ENCODE measurements at places on chromosomes 1 and 21.

DNA sequence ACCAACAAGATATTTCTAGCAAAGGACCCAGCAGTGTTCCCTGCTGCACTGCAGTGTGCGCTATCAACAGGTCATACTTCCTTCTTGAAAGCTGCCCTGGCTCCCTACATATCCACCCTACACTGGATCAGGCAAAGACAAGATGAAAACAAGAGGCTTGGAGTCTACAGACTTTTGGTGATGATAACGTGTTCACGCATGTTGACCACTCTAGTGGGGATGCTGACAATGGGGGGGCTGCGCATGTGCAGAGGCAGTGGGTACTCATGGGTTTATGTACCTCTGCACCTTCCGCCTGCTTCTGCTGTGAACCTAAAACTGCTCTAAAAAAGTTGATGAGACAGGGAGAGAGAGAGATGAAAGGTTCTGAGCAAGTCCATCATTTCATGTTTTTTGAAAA is 5.5 kb downstream of the ENO1 start:
- DNase-seq: no peak

DNA sequence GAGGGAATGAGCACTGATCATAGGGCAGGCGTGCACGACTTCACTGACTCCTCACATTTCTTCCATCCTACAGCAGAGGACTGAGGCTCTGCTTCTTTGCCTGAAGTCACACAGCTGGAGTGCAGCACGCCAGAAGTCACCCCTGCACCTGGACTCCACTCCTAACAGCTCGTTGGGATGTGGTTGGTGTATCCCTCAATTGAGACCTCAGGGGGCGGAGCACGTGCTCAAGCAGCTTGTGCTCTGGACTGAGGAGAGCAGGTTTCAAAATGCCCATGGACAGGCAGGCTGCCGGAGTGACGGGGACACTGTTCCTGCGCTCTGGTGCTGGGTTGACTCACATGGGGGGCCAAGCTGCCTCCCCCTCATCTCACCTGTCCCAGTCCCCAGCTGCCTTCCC is 13.9 kb downstream of the CHIT1 start:
- DNase-seq: no peak

DNA sequence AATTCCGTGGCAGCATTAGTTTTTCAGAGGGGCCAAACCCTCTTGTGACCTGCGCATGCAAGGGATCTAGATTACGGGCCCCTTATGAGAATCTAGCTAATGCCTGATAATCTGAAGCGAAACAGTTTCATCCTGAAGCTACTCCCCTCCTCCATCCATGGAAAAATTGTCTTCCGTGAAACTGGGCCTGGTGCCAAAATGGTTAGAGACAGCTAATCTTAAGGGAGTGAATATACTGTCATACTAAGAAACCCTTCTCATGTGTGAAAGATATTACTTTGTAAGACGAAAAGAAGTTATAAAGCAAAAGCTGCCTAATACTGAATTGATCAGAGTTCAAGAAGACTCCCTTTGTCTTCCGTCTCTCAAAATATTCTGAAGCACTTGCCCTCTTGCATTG is 166.3 kb downstream of the DUSP10 start:
- DNase-seq: peak; percentile 19

DNA sequence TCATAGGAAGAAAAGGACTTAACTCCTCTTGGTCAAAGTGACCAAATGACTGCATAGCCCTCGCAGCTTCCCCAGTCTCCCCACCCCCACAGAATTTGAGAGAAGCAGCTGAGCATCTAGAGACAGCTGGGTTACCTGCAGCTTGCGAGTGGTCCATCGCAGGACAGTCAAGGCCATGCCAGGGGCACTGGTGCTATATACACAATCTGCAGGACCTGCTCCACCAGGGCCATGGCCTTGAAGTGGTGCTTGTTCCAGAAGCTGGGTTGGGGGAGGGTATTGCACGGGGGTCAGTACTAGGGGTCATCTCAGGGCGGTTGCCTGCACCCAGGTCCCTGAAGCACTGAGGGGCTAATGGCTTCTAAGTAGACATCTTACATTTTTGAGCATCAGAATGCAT is 10.4 kb downstream of the MRTO4 start:
- DNase-seq: no peak

GRCh38 chr1:214581785-214582184 is 21.2 kb upstream of the CENPF start:
- DNase-seq: peak; percentile 90

- DNase-seq: no peak
These were observed 71.5 kb downstream of the USP24 start for GRCh38 chr1:55143684-55144083.

GRCh38 chr1:32239790-32240139 is 7.3 kb upstream of the FAM167B start:
- no peak for DNase-seq

GRCh38 chr1:56713112-56713511 is 68.0 kb downstream of the PRKAA2 start:
- DNase-seq: no peak

DNA sequence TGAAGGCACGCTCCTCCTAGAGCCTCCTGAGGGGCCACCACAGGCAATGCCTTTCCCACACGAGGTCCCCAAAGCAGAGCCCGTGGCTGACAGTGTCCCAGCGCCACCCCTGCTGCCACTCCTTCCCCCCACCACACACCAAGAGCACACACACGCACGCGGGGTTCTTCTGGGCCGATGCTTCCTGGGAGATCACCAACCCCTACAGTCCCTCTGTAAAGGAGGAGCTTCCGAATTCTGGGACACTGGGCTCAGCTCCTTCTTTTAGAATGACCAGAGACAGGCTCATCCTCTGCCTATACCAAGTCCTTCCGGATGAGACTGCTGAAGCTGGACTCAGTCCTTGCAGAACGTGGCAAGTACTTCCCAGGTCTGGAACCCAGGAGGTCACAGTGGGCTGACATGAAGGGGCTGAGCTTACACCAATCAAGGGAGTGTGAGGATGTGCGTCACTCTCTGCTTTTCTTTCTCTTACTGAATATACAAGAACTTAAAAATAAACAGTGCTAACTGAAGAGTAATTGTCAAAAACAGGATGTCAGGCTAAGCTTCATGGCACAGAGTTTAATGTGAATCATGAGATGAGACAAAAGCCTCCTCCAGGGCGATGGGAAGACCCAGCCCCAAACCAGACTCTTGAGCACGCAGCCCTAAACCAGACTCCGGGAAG is 12.7 kb downstream of the SSU72 start:
- DNase-seq: no peak

DNA sequence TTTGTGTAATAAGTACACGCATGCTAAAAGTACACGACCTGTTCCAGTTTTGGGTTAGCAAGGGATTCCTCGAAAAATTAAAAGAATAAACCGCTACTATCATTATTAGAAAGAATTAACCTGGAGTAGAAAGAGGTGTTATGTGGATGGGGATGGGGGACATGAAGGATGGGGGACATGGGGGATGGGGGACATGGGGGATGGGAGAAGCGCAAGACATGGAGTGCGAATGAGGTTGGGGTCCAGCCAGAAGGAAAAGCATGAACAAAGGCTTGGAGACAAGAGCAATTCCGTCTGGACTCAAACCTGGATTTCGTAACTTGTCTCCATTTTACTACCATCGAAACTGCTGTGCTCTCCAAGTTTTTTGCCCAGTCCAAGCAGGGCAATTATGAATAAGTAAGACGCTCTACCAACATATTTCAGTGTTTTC is 591 bp upstream of the KDM1A start:
- DNase-seq: no peak

DNA sequence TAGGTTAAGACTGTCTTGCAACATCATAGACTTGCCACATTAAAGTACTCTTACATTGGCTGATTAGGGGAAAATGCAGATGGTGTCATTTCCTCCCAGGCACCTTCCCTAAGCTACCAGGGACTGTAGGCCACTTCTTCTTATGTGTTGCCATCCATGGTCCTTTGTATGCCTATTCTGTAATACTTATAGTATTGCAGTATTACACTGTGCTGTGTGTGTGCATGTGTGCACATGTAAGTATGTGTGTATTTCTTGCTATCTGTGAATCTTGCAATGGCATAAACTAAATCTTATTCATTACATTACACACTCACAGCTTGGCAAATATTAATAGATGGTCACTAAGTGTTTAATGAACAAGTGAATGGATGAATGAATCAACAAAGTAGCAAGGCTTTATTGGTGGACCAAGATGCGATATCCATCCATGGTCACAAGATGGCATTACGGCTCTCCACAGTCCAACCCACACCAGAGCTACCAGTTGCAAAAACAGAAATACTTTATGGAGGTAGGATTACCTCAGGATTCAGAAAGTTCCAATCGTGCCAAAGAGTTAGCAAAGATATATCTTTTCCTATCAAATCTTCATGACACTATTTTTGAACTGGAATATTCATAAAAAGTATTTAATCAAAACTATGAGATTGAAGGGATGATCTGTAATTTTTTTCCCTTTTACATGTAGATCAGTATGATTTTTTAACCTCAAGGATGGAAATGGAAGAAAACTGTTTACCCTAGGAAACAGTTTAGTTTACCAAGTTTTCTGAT is 160.2 kb downstream of the DENND1B start:
- DNase-seq: peak; percentile 30

GRCh38 chr21:35059742-35060141 is 10.6 kb upstream of the RUNX1 start:
- DNase-seq: peak; percentile 70

GRCh38 chr1:184753608-184754475 is 816 bp downstream of the EDEM3 start:
- DNase-seq: peak; percentile 25

DNA sequence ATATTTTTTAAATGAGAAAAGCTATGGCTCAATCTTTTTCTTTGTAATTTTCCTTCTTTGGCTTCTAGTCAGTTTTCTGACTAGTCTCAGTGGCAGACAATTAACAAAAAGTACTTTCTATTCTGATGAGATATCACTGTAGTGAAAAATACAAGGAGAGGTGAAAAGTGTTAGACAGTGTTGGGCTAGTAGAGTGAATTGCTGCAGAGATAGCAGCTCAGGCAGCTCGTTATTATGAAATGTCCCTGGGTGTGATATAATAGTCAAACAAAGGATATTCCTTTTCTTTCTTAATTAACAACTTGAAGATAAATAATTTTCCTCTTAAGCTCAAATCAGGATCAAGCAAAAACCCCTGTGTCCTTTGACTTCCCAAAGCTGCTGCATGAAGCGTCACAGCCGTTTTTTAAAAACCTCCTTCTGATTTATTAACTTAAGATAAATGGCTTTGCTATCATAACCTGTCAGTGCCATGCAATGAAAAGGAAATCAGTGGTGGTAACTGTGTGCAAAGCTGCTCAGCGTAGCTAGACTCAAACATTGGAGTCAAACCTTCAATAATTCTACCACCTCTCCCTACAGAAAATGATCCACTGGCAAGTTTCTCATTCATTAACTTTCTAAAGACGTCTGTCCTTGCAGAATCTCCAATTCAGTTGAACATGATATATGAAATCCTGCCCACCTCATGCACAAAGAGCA is 646.6 kb upstream of the PTBP2 start:
- no peak for DNase-seq

GRCh38 chr1:31418626-31419323 is 5.8 kb downstream of the SERINC2 start:
- peak; percentile 38 for DNase-seq

GRCh38 chr1:53575141-53575954 is 116.1 kb downstream of the DMRTB1 start:
- no peak for DNase-seq

DNA sequence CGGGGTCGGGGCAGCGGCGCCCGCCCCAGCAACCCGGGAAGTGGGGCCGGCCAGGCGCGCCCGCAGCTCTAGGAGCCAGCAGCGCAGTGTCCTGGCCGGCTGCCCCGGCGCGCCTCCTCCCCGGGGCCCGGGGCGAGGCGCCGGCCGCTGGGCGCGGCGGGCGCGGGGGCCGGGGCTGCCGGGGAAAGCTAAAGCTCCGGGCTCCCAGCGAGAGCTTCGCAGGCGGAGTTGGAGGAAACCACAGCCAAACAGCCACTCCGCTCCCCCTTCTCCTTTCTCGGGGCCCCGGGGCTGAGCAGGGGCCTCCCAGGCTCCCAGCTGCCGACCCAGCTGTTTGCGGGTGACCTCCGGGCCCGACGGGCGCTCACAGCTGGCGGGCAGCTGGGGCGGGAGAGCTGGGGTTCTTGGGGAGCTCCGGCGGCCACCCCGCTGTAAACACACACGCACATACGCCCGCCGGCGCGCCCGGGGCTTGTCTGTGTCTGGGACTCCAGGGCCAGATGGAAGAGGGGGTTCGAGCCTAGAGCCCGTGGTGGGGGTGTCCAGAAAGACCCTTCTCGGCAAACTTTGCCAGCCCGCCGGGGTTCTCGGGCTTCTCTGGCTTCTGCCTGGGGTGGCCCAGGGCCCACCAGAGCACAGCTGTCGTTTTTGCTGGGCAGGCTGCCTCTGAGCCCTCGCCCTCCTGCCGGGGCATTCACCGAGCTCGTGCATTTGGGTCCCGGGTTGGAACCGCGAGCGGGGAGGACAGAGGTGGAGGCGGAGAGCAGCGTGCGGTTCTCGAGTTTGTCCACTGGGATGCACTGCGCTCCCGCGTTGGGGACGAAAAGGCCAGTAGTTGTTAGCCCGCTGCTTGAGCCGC is 1.5 kb downstream of the AJAP1 start:
- peak; percentile 81 for DNase-seq

GRCh38 chr1:215018555-215018954 is 64.0 kb upstream of the KCNK2 start:
- DNase-seq: no peak

- no peak for DNase-seq
These were observed 648.0 kb upstream of the PLXNA2 start for GRCh38 chr1:208892147-208892546.

DNA sequence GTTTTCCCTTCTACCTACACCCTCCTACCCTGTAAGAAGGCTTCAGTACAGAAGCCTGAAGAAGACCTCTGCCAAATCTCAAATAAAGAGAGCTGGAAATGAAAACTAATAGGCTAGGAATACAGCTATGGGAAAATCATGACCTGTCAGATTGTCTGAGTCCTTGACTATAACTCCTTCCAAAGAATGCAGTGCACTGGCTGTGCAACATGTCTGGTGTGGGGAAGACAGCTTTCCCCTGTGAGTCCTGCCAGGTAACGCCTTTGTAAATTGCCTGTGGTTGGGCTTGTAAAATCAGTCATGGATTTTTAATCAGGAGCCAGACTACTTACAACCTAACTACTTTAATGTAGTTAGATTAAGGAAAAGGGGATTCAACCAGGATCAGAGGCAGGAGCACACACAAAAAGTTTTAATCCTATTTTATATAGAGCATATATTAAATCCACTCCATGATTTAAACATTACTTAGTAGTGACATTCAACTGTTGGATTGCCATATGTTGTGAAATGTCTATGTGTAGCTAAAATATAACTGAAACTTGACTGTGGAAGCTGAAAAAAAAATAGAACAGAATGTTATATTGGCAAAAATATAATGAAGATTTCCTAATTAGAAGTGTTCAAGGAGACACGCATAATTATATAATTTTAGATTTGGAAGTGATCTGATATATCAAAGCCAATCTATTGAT is 1667.8 kb downstream of the KCNT2 start:
- no peak for DNase-seq

DNA sequence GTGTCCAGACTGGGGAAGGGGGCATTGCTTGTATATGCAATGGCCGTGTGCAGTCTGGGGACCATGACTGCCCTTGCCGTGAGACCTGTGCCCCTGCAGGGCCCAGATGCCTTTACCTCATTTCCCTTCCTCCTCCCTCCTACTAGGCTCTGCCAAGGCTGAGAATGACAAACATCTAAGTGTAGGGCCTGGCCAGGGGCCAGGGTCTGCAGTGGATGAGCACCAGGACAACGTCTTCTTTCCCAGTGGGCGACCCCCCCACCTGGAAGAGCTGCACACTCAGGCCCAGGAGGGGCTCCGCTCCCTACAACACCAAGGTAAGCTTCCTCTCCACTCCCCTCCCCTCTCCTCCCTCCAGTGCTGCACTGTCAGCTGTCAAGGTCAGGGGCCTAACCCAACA is 49.5 kb downstream of the YARS1 start:
- DNase-seq: no peak
